ENCODE measurements at places on chromosomes 3 and 15.

DNA sequence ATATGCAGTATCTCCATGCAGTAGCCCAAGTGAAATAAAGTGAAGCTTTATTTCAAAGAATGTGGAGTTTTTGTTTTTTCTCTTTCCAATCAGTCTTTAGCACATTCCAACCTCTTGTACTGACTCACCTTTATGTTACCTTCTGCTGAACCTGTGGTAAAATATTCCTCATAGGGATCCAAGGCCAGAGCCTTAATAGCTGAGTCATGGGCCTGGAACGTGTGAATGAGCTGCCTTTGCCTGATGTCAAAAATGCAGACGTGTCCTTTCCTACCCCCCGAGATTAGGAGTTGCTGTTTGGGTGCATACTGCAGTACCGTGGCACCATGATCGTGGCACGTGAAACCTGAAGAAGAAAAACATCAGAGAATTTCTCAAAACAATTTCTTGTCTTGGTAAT is 108.5 kb downstream of the GLDN start:
- DNase-seq = no peak

DNA sequence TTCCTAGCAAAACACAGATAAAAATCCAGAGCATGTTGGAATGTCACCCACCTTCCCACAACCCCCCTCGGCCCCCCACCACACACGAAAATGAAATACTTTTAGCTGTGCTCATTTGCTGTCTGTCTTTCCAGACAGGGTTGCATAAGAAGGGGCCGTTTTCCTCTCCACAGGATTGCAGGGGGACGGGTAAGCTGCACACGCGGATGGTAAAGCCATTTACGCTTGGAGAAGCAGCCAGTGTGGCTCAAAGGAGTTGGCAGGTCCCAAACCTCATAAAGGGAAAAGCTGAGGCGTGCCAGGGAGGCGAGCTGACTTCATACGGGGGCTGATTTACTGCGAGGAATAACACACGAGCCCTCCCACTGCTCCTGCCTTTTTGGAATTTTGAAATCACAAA is 47.4 kb upstream of the ITGA11 start:
- DNase-seq = no peak

GRCh38 chr3:37779289-37780152 is 82.2 kb upstream of the CTDSPL start:
- DNase-seq = no peak

DNA sequence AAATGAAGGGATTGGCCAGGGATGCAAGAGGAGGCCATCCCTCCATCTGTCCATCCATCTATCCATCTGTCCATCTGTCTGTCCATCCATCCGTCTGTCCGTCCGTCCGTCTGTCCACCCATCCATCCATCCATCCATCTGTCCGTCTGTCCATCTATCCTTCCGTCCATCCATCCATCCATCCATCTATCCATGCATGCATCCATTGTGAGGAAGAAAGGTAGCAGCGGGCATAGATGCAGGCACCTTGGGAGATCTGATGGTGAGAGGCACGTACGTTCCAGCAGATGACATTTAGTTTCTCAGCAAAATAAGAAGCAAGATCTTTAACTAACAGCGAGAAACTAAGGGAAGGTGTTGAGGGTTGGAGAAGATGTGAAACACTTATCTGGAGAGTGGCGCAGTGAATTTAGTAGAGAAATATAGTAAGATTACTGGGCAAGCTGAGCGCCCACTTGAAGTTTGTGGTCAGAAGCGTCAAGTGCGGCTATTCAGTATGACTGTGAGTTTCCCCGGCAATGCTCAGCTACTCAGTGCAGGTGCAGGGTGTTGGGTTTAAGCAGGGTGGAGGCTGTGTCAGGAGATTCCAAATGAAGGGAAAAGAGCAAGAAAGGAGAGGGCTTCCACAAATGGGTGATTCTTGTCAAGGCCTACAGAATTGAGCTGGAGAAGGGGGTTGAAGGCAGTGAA is 22.4 kb upstream of the SRP14 start:
- no peak for DNase-seq

DNA sequence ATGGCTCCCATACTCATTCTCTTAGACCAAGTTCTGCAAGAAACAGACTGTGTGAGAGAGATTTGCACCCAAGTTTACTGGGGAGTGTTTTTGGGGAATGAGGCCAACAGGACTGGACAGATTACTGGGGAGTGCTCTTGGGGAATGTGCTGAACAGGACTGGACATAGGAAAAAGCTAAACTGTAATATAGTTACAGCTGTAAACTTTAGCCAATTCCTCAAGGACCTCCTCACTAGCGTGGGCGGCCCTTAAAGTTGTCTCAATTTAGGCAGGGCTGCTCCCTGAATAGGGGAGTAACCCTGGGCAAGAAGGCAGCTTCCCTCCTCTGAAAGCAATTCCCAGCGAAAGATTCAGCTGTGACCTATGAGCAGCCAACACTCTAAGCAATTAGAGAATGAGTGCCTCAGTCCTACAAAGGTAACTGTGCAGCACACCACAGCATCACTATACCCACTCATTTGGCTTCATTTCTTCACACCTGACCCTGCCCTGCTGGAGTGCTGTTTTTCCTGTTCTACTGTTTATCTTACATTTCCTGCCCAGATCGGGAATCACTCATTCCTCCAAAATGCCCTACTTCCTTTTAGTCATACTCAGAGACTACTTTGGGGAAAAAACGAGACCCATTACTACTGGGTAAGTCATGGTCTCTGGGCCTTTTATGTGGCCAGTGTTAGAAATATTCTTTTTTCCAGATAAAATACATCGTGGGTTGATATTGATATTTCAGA is 41.3 kb upstream of the TRIM42 start:
- DNase-seq = no peak

GRCh38 chr3:63945558-63946096 is 33.4 kb upstream of the SCAANT1 start:
- DNase-seq = no peak

DNA sequence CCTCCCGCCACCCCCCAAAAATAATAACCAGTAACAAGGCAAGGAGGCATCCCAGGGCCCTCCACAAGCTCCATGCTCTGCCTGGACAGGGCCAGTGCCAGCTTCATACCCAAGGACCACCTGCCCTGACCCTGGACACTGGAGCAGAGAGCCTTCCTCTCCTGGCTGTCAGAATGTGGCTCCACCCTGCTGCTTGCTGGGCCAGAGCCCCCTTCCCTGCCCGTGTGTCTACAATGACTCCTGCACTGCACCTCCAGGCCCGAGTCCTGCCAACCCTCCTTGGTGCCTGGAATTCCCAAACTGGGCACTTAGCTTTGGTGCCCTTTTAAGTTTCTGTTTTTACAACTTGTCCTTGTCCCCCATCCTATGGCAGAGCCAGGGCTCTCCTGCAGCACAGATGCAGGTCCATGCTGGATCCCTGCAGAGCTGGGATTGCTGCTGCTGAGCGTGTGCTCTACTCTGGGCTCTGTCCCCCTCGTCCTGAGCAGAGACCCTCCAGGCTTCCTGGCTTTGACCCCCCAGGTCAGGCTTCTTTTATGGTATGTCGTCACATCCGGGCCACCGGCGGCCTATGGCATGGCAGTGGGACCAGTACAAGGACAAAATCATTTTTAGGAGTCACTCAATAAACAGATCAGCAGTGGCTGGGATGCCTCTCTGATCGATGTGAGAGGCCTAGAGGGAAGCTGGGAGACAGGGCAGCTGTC is 11.4 kb upstream of the SNRPA1 start:
- no peak for DNase-seq

GRCh38 chr15:28932361-28932760 is 46.6 kb downstream of the APBA2 start:
- no peak for DNase-seq

DNA sequence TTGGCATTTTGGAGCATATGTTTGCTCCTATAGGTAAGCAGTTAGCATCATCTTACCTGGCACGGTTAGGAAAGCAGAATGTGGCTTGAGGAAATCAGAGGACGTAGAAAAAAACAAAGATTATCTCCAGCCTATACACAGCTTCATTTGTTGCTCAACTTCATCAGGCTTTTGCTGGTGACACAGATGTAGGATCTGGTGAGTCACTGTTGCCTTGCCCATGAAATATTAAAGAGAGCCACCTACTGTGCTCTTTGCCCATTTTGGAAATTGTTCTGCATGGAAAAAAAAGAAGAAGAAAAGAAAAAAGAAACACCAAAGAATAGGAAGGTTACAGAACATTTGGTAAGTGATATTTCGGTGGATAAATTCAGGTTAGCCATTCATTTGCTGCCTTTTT is 3.8 kb downstream of the IL1RAP start:
- DNase-seq = no peak

GRCh38 chr3:180657094-180657493 is 22.2 kb downstream of the CCDC39 start:
- no peak for DNase-seq

- no peak for DNase-seq
Observed at GRCh38 chr15:79025802-79026201, 64.8 kb downstream of the RASGRF1 start.

DNA sequence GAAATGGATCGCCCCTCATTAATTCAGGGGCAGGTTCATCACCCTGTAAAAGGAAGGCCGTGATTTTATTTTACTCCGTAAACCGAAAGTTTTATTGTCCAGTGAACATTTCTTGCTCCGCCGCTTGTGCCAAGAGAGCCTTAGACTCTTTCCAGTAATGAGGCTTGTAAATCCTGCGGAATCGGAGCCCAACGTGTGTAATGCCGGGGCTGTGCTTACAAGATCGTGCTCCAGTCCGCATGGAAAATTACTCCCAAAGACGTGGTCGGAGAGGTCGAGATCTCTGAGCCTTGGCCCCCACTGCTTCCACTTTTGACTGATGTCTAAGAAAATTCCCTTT is 649 bp upstream of the PLOD2 start:
- no peak for DNase-seq

DNA sequence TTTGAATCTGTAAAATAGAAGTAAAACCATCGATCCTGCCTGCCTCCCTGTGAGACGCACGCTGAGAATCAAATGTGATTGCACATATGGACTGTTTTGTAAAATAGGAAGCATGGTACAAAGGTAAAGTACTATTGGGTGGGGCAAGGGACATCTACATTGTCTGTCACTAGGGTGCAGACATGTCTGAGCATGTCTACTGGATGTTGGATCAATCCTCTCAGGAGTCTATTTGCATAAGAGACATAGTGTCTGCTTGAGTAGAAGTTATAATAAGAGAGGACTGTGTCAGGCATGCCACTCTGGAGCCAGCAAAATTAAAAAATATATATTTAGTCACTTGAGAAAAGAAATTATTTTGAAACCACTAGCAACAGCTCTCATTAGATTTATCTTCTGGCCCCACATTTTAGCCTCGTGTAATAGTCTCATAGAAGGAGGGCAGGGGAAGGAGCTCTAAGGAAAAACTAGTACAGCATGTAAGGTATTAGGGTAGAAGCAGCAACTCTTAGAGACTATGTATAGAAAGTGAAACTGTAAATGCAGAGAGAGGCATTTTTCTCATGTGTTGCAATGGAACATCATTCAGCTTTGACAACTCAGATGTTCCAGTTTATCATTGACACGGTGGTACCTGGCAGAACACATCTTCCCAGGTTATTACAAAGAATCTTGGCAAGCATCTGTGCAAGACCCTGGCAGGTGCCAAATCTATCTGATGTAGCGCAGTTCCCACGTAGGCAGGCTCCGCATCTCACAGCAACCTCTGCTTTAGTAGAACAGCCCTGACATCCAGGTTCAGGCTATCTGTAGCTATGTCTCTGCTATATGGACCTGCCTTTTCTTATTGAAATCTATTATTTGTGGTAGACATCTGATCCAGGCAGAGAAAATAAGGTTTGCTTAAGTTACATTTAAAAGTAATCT is 85.2 kb upstream of the CHL1 start:
- DNase-seq = no peak

GRCh38 chr15:40016224-40016865 is 22.6 kb downstream of the SRP14 start:
- DNase-seq = no peak

GRCh38 chr3:66655044-66655443 is 154.2 kb upstream of the LRIG1 start:
- no peak for DNase-seq

GRCh38 chr3:28726840-28727239 is 378.2 kb upstream of the AZI2 start:
- no peak for DNase-seq

- no peak for DNase-seq
Observed at GRCh38 chr3:125443923-125444322, 68.8 kb upstream of the ZNF148 start.

DNA sequence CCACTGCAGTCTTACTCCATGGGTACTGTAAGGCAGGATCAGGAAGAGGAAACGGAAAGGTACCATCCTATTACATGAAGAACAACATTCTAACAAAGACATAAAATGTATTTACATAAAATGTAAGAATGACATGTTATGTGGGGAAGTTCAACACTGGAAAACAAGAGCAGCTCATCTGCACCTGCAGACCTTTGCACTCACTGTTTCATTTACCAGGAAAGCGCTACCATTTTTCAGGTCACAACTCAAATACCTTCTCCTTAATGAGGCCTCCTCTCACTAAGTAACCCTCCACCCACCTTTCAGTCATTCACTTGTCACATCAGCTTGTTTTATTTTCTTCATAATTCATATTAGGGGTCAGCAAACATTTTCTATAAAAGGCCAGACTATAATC is 2.6 kb downstream of the TMCC1 start:
- DNase-seq = no peak

DNA sequence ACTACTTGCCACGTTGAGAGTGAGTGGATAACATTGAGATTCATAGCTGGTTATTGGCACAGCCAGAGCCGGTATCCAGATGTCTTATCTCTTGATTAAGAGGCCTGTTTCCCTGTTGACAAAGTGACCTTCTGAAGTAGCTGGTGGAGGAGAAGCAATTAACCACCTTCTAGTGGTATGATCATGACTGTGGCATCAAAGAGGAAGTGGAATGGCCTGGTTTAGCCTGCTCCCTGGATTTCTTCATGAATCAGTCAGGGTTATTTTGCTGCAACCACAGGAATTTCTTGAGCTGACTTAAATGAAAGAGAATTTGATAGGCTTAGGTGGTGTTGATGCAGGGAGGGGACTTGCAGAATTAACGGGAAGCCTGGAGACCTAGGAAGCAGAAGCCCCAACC is 398.3 kb downstream of the MFSD1 start:
- no peak for DNase-seq

- DNase-seq = no peak
Observed at GRCh38 chr15:53955396-53955795, 22.8 kb upstream of the UNC13C start.

GRCh38 chr3:166052440-166052839 is 215.2 kb upstream of the BCHE start:
- DNase-seq = no peak

DNA sequence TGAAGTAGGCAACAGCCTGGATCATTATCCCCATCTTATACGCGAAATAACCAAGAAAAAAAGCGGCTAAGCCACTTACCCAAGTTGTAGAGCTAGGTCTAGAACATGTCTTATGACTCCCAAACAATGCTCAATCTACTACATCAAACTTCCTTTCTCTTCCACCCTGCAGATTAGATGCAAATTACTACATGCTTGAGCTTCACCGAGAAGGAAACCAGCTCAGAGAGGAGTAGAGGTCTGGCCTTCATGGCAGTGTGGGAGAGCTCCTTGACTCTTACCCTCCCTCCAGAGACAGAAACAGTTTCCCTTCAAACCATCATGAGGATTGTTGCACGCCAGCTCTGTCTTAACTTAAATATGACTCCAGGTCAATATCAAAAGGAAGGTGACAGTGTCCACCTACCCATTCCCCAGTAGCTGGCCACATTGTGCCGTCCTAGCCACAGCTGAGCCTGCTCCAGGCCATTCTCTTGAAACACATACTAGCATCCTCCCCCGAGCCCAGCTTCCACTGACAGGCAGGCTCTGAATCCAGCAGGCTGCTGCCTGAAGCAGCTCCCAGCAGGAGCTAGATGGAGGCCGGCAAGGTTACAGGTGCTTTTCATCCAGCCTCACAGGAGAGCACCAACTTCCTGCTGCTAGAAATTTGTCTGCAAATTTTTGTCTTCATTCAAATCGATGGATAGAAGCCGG is 56.8 kb downstream of the CPN2 start:
- no peak for DNase-seq
